ENCODE measurements at places on chromosomes 7 and 10.

DNA sequence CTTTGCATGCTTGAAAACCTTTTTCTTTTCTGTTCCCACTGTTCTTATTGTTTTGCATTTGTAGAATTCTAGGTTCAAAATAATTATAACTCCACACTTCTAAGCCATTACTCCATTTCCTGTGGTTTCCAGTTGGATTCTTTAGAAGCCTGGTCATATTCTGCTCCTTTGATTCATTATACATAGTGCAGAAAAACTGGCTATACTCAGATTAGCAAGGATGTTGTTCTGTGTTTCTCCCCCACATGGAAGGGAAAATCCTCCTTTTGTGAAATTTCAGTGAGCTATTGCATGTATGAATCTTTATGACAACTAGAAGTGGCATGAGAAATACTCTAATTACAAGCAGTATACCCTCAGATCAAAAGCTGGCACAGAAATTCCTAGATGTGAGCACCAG, 79.5 kb downstream of the SLC13A1 start:
- peak; percentile 69 for DNase-seq

- DNase-seq = no peak
Measured at GRCh38 chr7:47191316-47191715, 390.6 kb downstream of the TNS3 start.

GRCh38 chr10:60495338-60496055, 105.8 kb upstream of the ANK3 start:
- peak; percentile 58 for DNase-seq

DNA sequence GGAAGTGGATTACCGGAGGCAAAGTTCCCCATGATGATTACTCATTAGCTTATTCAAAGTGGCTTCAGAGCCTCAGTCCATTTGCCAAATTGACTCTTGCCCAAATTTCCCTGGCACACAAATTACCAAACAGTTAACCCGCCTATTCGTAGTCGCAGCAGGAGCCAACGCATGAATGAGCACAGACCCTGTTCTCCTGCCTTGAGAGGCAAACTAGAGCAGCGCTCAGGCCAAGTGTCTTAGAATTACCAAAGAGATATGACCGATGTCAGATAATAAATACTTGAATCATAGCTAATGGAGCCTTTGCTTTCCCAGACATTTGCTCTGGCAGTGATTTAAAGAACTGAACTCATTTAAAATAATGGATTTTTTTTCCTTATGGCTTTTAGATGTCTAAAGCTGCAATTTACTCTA, 64.9 kb downstream of the CTTNBP2 start:
- DNase-seq = peak; percentile 81

DNA sequence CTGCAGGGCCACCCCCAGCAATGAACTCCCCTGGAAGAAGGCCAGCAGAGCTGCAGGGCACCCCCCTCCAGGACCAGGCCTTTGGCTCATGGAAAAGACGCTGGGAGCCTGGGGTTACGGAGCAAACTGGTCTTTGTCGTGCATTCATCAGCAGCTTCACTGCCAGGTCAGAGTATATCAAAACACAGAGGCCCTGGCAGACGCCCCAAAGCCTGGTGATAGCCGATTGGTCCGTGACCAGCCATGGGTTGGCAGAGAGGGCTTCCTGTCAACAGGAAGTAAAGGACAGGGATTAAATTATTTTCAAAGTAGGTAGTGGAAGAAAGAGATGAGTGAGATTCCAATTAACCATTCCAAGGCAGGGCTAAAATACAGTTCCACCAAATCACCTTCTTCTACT, 9.0 kb downstream of the PRKAG2 start:
- no peak for DNase-seq

GRCh38 chr10:93059975-93060886, at the start of gene CYP26C1:
Gene CYP26C1 (plus strand): TSS chr10:93060798. CDS start chr10:93061264, 466 bp downstream.
- DNase-seq = no peak

- no peak for DNase-seq
Measured at GRCh38 chr7:75957021-75957736, 37.2 kb downstream of the TMEM120A start.

GRCh38 chr10:91587710-91588638, 44.9 kb downstream of the PPP1R3C start:
- no peak for DNase-seq

- DNase-seq = no peak
Measured at GRCh38 chr10:30587522-30588031, 42.0 kb downstream of the LYZL2 start.

DNA sequence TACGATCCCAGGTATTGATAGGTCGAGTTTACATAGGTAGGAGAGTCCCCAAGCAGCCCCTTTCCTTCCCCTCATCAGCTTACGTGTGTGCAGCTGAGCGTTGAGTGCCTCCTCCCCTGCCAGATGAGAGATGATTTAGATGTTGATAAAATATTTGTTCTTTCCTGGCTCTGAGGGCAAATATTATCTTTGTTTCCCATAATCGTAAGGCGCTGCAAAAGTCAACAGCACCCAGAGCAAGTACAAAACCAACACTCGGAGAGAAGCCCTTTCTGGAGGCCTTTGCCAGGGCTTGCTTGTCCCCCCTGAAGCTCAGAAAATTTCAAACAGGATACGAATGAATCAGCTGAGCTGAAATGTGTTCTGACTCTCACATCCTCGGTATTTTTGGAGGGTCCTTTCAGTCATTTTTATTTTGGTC, 683.2 kb downstream of the LRMDA start:
- no peak for DNase-seq

- no peak for DNase-seq
Measured at GRCh38 chr10:124231168-124232155, 138.1 kb upstream of the CHST15 start.

GRCh38 chr7:44736896-44737295, 11.8 kb upstream of the ZMIZ2 start:
- DNase-seq = no peak

DNA sequence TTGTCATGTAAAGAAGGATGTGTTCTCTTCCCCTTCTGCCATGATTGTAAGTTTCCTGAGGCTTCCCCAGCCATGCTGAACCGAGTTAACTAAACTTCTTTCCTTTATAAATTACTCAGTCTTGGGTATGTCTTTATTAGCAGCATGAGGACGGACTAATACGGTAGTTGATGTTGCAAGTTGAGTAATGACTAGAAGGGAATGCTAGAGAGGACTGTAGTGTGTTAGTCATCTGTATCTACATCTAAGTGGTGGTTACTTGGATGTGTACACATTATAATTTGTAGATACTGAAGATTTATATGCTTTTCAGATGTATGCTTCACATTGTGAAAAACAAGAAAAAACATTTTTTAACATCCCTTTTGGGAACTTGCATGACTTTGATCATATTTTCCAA, 244.6 kb downstream of the POLR1F start:
- no peak for DNase-seq

DNA sequence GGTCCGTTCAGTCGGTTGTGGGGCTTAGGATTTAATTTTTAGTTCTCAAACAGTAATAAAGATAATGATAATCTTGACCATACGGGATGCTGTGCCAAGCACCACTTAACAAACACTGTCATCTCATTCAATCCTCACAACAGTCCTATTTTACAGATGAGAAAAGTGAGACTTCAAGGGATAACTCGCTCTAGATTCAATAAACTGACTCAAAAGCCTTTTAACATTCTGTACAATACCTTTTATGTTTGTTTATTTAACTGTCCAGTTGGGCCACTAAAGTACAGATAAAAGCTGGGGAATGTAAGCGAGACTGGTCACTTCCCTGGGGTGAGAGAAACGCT, 437 bp upstream of the CFAP69 start:
- DNase-seq = no peak

GRCh38 chr7:11775401-11775800, 56.6 kb downstream of the THSD7A start:
- DNase-seq = no peak

GRCh38 chr10:104449391-104449790, 95.8 kb downstream of the CFAP58 start:
- no peak for DNase-seq

DNA sequence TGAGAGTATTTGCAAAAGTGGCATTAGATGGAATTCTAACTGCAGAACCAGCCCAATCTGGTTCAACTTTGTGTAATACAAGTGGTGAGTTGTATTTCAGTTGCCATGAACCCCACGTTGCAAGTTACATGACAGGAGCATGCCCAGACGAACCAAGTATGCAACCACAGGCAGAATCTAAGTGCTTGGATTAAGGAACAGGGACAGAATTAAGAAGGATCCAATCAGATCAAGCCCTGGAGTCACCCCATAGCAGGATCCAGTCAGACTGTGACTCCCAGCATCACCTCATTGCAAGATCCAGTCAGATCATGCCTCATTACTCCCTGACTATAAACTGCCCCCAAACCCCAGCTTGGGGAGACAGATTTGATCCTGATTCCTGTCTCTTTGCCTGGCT, 388.7 kb upstream of the NRP1 start:
- DNase-seq = peak; percentile 13

- DNase-seq = no peak
Measured at GRCh38 chr7:17298840-17299482, 509 bp downstream of the AHR start.

DNA sequence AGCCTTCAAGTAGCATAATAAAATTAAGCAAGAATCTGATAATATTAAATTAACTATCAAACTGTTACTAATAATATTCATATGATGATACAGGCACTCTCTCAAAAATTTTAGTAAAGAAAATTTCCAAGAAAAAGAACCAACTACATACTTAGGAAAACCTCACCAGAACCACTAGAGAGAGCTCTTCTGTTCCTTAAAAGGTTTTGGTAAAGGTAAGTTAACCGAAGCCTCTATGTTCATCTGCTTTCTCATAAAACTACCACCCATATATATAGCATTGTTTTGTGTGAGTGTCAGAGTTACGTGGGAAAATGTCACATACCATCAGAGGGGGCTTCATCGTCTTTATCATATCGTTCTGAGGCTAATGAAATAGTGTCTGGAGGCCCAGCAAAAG, 20.7 kb downstream of the SKAP2 start:
- DNase-seq = peak; percentile 61

Data from renal cortical epithelial cell (primary cell).